ENCODE measurements at places on chromosomes 7 and 10.

GRCh38 chr7:12504149-12504548 lies 66.4 kb upstream of the SCIN start:
- DNase-seq = no peak

GRCh38 chr7:4049202-4049601 lies 632.9 kb upstream of the FOXK1 start:
- DNase-seq = no peak

DNA sequence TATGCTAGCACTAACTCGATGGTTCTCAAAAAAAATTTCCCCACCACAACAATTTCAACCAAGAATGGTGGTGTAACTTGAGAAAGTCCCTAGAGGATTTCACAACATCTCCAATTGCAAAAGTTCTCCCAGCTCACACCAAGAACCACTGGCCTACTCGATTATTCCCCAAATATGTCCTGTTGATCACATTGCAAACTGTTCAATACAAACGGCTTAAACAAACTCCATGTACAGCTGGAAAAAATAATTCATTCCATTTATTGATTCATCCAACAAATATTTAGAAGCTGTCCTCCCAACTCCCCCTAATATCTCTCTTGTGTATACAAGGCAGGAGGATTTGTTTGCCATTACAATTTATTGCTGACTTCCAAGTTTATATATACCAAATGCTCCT lies 19.1 kb downstream of the TMEM176B start:
- DNase-seq = no peak

GRCh38 chr7:46658281-46658680 lies 737.2 kb upstream of the IGFBP3 start:
- no peak for DNase-seq

DNA sequence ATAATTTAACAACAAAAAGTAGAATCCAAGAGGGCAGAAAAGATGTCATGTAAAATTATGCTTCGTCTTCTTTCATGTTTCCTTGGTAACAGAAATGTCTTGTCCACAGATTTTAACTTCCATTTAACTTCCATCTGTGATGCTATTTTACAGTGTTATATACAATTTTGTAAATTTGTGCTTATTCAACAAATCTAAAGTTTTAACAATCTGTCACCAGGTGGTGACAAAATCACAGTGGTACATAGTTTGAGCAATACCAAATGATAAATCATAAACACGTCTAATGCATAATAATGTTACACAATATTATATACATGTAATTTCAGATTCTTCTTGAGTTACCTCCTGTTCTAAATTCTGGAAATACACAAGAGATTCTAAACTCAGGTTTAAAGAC lies 784.4 kb upstream of the CELF2 start:
- no peak for DNase-seq

Measured in GM20000 (cell line).